Stimulated activated CD4-positive, alpha-beta T cell treated with anti-CD3 and anti-CD28 coated beads, TNF-alpha, amount 100 ng/mL, for 1 hour (primary cell): ENCODE measurements at places on chromosomes 6 and 20.

DNA sequence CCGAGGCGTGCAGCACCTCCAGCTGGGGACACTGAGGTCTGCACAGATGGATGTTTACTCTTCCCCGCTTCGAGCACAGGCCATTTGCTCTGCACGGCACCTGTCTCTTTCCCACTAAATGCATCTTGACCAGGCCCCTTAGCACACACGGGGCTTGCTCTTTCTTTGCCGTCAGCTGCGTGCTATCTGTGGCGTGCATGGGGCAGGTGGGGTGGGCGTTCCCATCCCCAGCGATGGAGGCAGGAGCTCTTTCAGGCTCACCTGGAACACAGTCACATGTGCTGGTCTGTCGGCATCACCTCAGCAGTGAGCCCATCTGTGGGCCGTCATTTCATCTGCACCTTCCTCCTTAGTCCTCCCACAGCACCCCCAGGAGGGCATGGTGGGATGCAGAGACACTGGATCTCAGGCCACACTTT lies 35.1 kb downstream of the RBM38 start:
- no peak for DNase-seq

- DNase-seq = no peak
These were observed 36.6 kb downstream of the PTPN1 start for GRCh38 chr20:50546729-50547314.

GRCh38 chr6:8645212-8645611 lies 209.9 kb upstream of the SLC35B3 start:
- DNase-seq = no peak

GRCh38 chr6:87588756-87589407 lies 905 bp downstream of the RARS2 start:
- no peak for DNase-seq

GRCh38 chr6:2765896-2766766 lies 938 bp downstream of the WRNIP1 start:
- DNase-seq = no peak

DNA sequence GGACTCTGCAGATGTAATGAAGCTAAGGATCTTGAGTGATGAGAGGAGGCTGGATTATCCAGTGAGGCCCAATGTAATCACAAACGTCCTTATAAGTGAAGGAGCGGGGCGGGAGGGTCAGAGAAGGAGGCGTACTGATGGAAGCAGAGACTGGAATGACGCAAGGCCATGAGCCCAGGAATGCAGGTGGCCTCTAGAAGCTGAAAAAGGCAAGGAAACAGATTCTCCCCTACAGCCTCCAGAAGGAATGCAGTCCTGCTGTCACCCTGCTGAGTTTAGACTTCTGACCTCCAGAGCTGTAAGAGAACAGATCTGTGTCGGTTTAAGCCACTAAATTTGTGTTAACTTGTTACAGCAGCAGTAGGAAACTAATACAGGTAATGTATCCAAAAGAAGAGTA lies 227.9 kb downstream of the PTPRT start:
- DNase-seq = no peak

- no peak for DNase-seq
These were observed 124.3 kb upstream of the SOX4 start for GRCh38 chr6:21469213-21469612.

- no peak for DNase-seq
These were observed 440.2 kb downstream of the TBC1D32 start for GRCh38 chr6:120894077-120894476.
